ENCODE measurements at places on chromosomes 2 and 18.

GRCh38 chr2:177396703-177397460, 4.3 kb downstream of the AGPS start:
- no peak for DNase-seq

GRCh38 chr2:86622519-86623042, 1.1 kb downstream of the RNF103 start:
- peak; percentile 9 for DNase-seq

GRCh38 chr2:194566907-194567660, 1089.9 kb upstream of the SLC39A10 start:
- no peak for DNase-seq

- no peak for DNase-seq
Measured at GRCh38 chr18:3461704-3462103, 11.7 kb downstream of the TGIF1 start.

DNA sequence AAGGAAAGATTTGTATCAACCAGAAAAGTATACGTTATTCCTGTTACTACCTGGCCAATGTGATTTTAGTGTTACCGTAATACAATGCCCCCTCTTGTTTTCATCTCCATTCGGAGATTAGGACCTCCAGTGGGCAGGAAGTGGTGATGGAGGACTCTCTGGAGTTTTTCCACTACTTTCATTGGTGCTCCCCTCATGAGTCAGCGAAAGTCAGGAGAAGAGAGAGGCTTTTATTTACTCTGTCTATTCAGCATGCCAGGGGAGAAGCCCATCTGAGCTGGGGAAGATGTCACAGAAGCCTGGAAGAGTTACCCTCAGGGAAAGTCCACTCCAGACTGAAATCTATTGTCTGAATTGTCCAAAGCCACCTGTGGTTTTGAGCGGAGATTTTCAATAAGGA, 88.2 kb upstream of the THUMPD2 start:
- no peak for DNase-seq

DNA sequence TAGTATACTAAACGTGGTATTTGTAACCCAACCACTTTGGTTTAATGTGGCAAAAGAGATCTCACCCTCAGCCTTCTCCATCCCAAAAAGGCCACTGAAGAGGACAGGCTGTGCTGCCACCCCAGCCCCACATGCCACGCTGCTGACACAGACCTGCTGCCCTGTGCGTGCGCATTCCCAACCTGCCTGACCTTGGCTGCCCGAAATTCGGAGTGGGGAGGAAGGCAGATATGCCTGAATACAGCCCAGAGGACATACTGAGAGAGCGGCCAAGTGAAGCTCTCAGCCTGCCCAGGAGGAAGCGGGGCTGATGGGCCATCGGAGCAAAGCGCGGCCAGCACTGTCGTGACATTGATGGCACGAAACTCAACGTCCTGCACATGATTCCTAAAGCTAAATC, 70.0 kb downstream of the HDAC4 start:
- no peak for DNase-seq

DNA sequence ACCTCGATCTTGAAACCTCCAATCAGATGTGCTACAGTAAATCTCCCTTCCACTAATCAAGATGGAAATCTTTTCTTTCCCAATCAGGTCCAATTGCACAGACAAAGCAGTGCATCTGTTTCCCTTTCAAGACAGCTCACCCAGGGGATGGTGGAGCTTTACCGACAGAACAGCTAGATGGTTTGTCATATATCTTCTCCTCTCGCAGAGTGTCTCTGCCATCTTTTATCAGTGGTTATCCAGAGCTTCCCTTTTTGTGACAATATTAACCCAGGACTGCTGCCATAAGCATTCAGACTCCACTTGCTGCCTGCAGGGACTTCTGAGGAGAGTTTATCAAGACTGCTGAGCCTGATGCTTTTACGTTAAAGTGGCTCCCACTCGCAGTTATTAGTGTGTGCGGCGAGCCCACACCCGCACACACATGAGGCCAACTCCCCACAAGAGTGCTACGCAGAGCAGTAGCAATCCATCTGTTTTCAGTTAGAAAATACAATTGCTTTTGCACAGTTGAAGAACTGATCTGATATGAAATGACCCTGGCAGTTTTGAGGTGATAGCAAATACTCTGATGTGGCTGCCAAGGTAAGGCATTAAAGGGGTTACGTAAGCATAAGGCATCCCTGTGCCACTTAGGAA, 398.9 kb downstream of the NCKAP5 start:
- DNase-seq, result no peak

DNA sequence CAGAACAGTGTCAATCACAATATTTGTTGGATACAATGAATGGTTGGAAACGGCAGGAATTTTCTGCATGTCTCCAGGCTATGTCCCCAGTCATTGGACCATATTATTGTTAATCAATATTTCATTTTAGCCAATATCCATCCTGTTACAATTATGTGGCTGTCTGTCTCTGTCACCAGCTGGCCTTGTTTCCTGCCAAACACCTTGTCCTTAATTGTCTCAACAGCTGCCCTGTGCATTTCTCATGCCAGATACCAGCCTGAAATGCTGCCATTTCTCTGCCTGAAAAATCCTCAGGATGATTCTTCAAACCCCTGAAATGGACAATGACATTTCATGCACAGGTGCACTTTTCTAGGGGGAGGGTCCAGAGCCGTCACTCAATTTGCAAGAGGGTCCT, 170.6 kb downstream of the ALPK2 start:
- DNase-seq, result no peak

- DNase-seq, result no peak
Measured at GRCh38 chr2:112152476-112153178, 14.4 kb downstream of the FBLN7 start.

GRCh38 chr2:24107-24506, 22.2 kb downstream of the FAM110C start:
- no peak for DNase-seq

GRCh38 chr18:64164883-64165282, 16.0 kb upstream of the LINC00305 start:
- DNase-seq, result no peak

DNA sequence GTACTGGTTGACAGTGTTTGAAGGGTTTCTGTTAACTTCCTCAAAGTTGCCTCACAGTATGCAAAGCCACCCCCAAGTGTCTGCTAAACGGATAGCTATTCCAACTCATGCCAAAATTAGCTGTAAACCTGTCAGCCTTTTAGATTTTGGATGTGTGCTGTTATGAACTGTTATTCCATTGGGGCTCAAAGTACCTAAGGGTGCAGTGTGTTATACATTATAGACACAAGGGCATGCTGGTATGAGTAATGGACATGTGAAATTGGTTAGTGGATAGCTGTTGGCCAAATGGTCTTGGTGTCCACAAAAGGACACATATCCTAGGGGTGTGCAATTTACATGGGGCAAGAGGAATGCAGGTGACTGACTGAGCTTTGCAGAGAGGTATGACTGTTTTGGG, 33.7 kb upstream of the CCBE1 start:
- no peak for DNase-seq

DNA sequence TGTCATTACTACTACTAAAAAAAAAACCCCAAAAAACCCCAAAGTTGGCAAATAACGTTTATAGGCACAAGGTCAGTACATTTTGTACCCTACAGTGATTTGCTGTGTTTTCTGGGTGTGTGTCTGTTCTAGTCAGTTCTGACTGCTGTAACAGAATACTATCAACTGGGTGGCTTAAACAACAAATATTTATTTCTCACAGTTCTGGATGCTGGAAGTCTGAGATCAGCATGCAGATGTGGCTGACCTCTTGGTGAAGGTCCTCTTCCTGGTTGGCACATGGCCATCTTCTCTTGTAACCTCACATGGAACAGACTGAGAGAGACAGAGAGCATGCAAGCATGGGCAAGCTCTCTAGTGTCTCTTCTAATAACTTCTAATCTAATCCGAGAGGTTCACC, 103.1 kb downstream of the CERS6 start:
- DNase-seq, result no peak

- DNase-seq, result no peak
Measured at GRCh38 chr2:46555011-46555410, 75.6 kb downstream of the TMEM247 start.

DNA sequence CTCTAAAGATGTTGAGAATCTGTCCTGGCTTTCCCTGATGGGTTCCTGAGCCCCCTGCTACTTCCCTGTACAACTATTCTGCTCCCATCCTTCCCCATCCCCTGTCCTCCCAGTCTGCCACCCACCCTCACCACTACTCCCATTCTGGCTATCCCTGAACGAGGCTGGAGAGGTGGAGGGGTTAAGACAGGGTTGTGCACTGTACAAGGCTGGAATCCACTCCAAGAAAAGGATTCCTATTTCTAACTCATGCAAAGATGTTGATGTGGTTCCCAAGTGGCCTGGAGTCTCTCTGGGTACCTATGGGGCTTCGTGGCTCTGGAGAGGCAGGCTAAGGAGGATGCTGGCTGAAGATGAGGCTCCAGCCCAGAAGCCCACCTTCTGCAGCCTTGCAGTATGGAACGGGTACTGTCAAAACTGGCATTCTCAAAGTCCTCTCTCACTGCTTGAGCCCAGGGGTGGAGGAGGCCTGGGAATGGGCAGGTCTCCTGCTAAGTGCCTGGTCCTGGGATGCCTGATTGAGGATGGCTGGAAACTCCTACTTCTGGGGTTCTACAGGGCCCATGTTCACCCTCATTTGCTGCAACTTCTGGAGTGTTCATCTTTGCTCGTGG, 1.3 kb upstream of the FEV start:
- DNase-seq, result no peak

- DNase-seq, result no peak
Measured at GRCh38 chr2:188477564-188478103, 186.0 kb downstream of the GULP1 start.

DNA sequence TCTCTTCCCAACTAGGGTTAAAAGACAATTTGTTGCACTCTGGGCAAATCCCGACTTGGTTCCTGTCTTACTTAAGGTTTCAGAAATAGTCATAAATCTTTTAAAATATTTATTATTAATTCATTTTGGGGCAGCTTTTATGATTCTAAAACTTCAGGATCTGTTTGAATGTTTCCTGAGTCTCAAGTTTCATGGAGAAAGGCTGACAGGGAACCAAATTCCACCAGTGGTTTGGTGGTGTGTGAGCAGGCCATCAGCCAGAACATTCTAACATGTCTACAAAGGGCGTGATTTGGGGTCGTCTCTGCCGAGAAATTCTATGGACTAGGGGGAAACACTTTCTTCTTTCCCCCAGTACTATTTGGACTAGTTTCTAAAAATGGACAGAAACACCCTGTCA, 366.4 kb downstream of the ZNF521 start:
- DNase-seq, result no peak

DNA sequence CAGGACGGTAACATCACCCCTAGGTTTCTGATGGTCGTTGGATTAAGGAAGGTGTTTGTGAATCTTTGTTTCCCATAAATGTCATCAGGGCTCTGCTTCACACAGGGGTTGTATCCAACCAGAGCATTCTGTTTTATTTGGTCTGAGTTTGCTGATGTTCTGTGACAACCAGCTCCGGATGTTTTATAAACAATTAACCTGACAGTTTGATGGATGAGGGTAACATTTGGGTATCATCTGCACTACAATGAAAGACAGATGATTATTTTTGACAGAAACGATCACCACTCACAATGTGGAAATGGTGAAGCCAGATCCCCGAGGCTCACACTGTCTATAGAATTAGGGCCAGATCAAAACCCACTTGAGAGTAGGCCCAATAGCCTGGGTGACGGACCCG, 107.1 kb downstream of the CDC42EP3 start:
- DNase-seq, result no peak

- no peak for DNase-seq
Measured at GRCh38 chr2:127007652-127008051, 99.3 kb downstream of the BIN1 start.

- DNase-seq, result no peak
Measured at GRCh38 chr2:8461341-8461740, 220.5 kb upstream of the ID2 start.

- DNase-seq, result no peak
Measured at GRCh38 chr2:141595316-141595920, 535.4 kb downstream of the LRP1B start.

- no peak for DNase-seq
Measured at GRCh38 chr2:45011621-45012602, 2.7 kb upstream of the SIX2 start.

DNA sequence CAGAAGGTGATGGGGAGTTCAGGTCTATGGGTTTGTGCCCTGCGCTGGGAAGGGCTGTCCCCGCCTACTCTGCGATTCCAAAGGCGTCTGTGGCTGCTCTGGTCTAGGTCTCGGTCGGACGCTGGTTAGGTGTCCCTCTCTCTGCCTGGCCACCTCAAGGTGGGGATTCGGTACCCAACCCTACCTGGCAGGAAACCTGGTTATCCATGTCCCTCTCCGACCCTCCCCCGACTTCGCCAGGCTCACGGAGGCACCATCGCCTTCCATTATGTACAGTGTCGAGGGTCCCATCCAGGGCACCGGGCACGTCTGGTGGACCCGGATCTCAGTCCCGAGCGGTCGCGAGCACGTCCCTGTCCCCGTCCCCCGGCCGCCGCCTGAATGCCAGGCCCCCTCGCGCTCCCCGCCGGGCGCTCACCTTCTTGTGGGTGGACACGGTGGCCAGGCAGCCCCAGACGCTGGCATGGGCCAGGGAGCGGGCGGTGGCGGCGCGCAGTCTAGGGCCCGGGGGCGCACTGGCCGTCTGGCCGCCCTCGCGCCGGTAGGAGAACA, 628 bp downstream of the CREG2 start:
- DNase-seq, result no peak

DNA sequence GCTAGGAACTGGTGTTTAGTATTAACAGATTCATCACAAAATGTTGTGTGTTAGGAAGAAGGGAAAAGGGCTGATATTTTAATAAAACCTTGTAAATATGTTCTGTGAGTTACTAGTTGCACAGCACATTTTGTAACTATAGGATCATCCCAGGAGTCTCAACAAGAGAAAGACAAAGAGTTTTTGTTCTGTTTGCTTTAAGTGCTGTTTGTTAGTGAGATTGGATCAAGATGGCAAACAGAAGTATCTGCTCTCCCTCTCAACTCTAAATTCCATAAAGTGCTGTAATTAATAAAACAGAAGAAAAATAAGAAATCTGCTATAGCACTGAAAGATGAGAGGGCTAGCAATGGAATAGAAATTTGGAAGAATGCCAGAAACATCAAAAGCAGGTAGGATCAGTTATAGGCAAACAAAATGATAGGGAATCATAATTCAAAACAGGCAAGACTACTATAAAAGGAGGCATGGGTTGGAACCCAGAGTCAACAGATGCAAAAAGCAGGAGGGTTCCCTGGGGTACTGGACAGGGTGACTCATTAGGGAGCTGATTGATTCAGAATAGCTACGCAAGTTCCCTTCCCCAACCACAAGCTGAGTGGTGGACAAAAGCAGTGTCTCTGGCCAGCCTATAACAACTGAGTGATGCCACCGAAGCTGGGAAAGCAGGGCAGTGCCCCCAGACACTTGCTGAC, 75.8 kb downstream of the DYNC1I2 start:
- DNase-seq, result no peak

DNA sequence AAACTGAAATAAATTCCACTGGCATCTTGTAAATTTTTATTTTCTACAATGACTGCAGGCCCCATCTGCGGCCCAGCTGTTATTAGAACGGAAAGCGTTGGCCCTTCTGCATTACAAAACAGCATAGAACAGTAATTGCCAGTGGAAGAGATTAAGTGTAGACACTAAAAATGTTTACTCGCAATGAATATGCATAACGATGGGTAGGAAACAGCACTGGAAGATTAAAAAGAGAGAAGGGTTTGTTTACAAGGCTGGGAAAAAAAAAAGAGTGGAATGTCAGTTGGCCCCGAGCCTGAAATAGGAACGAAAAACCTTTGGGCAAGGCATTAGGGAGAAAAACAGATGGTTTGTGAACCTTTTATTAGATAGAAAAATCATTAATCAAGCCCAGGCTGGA, 275.9 kb upstream of the TCF4 start:
- DNase-seq, result no peak

- peak; percentile 64 for DNase-seq
Measured at GRCh38 chr2:196166876-196167275, 4.5 kb downstream of the STK17B start.

- no peak for DNase-seq
Measured at GRCh38 chr2:162787616-162788015, 51.0 kb downstream of the KCNH7 start.

Data from CD4-positive, CD25-positive, alpha-beta regulatory T cell (primary cell).